ENCODE measurements at places on chromosomes 5 and 9.

GRCh38 chr9:34741628-34742027 lies 31.7 kb upstream of the CCL21 start:
- no peak for DNase-seq

- no peak for DNase-seq
These were observed 693 bp upstream of the RGS3 start for GRCh38 chr9:113462781-113463286.

- DNase-seq: peak; percentile 4
These were observed 234.3 kb upstream of the ANKH start for GRCh38 chr5:15105799-15106393.

- DNase-seq: no peak
These were observed 18.0 kb downstream of the MTRR start for GRCh38 chr5:7886849-7887475.

- DNase-seq: no peak
These were observed 37.6 kb downstream of the ARL15 start for GRCh38 chr5:54272746-54273145.

GRCh38 chr5:3509290-3509689 lies 86.3 kb upstream of the IRX1 start:
- no peak for DNase-seq

GRCh38 chr5:116091416-116091815 lies 6.6 kb downstream of the COMMD10 start:
- DNase-seq: no peak

All from skeletal muscle cell (primary cell).